ENCODE measurements at places on chromosomes 12 and 14.

- DNase-seq, result no peak
Observed at GRCh38 chr14:35991356-35991755, 165.2 kb downstream of the BRMS1L start.

DNA sequence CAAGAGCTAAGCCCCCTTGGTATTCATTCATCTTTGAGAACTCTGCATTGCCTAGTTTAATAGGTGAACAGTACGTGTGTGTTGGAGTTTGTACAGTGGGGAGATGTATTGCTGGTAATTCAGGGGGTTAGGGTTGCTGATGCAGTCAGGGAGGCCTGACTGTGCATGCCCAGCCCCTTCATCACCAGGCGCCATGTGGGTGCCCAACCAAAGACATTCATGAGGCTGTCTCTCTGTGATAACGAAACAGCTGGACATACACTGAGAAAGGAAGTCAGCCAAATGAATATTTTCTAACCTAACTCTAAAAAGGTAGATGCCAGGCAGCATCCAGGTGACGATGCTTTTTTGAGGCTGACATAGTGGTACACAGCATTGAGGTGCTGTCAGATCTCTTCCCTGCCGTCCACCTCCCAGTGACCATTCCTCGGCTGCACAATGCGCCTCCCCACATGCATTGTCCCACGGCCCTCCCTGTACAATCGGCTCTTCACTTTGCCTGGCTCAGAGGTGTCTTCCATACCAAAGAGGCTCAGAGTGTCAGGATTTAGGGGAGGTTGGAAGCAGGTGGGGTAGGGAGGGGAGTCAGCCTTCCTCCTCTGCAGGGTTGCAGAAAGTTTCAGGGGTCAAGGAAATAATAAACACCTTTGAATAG is 19.0 kb downstream of the EML1 start:
- DNase-seq, result no peak

- DNase-seq, result no peak
Observed at GRCh38 chr12:22230280-22230794, 104.2 kb downstream of the ST8SIA1 start.

- DNase-seq, result no peak
Observed at GRCh38 chr12:116076399-116076798, 201.1 kb downstream of the MED13L start.

DNA sequence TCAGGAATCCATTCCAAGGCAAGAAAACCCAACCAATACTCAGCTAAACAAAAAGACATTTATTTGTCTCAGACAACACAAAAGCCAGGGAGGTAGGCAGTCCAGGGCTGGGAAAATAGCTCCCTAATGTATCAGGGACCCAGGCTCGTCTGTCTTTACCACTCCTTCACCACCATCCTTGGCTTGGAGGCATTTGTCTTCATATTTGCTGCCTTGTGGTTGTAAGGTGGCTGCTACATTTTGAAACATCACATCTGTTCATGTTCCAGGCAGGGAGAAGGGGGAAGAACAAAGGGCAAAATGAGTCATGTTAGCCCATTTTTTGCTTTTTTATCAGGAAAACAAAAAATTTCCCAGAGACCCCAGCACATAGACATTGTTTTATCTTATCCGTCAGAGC is 44.8 kb upstream of the PCED1B start:
- DNase-seq, result no peak

DNA sequence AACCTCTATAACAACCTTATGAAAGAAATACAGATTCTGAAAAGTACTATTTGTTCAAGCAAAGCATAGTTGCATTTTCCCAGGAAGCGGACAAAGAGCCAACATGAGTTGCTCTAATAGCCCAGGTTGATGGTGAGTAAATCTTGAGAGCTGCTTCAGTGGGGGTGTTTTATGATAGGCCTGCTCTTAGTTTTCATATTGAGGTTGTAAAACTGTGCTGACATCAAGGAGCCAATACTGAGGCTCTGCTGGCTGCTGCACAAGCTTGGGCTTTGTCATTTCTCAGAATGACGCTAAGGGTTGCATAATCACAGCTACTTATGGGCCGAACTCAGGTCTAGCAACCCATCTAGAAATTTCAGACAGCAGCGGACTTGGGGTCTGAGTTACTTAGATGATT is 11.5 kb downstream of the TBC1D30 start:
- no peak for DNase-seq

GRCh38 chr14:55388160-55388559 is 23.5 kb downstream of the ATG14 start:
- DNase-seq, result no peak

DNA sequence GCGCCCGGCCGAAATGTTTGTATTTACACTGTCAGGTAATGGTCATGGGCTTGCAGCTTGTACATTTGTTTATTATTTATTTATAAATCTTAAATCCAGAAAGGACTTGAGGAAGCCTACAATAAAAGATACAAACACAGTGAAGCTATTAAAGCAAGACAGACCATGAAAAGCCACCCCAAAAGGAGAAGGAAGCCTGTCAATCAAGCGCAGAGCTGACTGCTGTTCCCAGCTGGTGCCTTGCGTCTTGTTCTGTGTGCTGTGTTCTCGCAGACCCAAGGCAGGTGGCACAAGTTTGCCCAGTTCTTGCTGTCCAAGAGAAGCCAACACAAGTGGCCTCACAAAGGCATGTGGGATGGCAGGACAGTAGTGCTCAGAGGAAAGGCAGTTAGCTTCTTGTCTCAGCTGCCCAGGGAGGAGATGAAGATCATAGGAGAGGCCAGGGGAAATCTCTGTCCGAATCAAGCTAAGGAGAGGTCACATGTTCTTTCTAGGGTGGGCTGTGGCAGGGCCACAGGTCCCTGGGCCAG is 73.2 kb downstream of the SLC25A47 start:
- no peak for DNase-seq

DNA sequence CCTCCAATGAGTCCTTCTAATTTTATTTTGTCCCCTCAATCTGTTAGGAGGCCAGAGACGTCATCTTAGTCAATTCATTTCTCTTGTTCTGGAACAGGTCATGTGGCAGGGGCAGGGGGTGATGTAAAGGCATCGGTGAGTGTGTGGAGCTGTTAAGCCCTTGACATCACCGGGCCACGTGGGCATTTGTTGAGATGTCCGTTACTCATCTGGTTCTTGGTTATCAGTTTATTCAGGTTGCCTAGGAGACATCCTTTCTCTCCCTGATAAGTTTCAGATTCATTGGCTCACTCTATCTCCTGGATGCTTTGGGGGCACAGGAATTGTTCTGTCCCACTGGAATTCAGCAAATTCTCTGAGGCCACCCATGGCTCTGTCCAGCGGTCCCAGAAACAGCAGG is 33.6 kb upstream of the SEL1L start:
- DNase-seq, result no peak

DNA sequence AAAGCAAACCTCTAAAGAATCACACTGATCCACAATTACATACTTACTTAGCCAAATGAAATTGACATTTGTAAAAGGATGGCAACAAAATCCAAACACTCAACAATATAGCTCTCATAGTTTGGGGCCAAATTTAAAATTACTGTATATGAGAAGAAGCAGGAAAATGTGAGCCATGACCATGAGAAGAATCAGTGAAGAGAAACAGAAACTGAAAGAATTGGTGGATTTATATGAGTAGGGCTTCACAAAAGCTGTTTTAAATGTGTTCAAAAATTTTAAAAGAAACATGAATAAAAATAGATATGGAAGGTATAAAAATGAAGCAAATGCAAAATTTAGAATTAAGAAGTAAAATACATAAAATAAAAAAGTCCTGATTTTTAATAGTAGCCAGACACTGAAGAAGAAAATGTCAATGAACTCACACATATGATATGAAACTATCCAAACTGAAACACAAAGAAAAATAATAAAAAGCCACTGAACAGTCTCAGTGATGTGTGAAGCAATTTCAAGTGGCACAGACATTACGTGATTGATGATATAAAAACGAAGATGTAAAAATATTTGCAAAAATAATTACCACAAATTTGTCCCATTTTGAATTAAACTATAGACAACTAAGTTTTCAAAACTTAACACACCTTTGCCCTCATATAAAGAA is 87.9 kb upstream of the MDGA2 start:
- DNase-seq, result no peak

DNA sequence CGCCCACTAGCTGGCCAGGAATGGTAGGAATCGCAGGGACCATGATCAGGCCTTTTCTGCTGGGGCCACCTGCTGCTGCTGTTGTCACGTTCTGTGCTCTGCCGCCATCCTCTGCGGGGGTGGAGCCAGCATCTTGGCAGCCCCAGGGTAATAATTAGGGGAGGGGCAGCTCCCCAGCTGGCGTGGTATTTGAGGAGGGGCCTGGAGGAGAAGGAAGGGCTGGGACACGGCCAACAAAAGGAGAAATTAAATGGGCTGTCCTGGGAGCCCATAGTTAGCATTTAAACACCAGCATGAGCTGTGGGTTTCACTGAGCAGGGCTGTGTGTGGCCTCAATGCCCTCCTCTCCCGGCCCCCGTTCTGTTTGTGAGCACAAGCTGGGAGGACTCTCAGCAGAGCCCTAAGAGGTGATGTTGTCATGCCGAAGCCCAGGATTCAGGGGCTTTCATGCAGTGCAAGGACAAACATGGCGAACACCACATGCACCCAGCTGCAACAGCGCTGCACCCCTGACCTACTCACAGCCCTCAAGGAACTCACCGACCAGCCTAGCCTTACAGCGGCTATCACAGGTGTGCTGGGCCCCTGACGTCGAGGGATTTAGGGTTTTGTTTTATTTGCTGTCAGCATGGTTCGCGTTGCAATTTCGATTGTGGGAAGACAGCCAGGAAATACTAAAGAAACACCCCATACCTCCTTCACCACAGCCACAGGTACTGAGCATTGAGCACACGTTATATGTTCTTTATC is 324.3 kb downstream of the CACNA1C start:
- DNase-seq, result no peak

GRCh38 chr12:109358154-109358869 is 10.6 kb downstream of the MYO1H start:
- no peak for DNase-seq

DNA sequence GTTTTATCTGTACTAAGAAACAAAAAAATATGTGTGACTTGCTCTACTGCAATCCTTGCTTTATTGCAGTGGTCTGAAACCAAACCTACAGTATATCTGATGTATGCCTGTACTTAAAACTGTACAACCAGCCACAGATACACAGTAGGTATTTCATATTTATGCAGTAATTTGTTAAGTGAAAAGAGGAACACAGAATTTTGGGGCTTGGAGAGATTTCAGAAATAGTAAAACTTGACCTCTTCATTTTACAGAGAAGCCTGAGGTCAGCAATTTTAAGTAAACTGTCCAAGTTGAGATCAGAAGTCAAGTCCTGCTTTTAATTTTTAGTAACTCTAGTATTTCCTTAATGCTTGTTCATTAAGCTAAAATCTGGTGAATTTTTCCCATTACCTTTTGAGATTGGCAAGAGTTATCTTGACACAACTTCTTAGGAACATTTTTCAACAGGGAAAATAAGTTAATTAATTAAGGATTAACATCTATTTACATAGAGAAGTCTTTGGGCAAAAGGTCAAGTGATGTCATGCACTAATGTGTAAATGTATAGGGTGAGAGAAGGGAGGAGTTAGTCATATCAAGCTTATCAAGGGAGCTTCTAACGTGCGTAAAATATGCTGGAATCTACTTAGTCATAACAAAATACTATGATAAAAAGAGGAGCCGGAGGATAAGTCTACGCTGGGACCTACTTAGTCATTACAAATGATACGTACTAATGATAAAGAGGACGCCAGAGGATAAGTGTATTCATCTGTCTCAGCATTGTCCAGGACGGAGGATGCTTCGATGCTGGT is 66.0 kb upstream of the GTF2A1 start:
- no peak for DNase-seq

GRCh38 chr14:71117839-71118743 is 210.8 kb downstream of the PCNX1 start:
- DNase-seq, result no peak

DNA sequence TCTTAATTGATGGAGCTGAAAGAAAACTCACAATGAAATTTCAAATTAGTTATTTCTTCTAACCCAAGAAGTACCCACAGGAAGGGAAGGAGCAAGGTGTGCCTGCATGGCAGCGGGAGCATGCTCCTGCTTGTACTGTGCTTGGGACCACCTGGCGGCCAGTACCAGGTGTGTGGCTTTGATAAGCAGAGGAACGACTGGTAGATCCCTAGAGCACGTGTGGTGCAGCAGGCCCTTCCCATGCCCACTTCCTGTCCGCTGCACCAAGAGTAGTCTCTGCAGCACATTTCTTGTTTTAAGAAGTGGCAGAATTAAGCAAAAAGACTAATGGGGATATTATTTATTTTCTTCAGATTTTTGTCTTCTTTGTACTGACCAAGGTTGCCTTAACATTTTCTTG is 122.3 kb upstream of the ATF1 start:
- DNase-seq, result no peak

- DNase-seq, result no peak
Observed at GRCh38 chr14:97058074-97058467, 260.9 kb downstream of the VRK1 start.

- no peak for DNase-seq
Observed at GRCh38 chr14:30876692-30877091, 2.3 kb downstream of the COCH start.

DNA sequence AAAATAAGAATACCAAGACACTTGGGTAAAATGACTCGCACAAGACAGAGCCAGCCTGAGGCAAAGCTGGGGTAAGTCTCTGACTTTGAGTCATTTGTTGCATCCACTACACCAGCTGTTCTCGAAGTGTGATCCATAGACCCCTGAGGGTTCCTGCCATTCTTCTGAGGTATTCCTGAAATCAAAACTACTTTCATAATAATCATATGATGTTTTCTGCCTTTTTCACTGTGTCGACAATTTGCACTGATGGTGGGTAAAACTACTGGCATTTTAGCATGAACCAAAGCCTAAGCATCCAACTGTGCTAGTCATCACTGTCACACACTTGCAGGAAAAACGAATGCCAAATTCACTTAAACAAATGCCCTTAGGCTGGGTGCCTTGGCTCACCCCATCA is 135.5 kb upstream of the FUT8 start:
- no peak for DNase-seq

- no peak for DNase-seq
Observed at GRCh38 chr12:2805143-2805520, 7.3 kb upstream of the ITFG2 start.

DNA sequence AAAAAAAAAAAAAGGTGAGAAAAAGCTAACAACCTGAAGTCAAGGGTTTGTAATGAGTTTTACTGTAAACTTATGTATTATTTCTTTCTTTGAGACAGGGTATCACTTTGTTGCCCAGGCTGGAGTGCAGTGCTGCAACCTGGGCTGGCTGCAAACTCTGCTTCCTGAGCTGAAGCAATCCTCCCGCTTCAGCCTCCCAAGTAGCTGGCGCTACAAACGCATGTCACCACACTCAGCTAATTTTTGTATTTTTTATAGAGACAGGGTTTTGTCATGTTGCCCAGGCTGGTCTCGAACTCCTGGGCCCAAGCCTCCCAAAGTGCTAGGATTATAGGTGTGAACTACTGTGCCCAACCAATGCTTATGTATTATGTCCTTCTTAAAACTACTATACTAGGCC is 9.2 kb downstream of the ATF7 start:
- DNase-seq, result no peak

DNA sequence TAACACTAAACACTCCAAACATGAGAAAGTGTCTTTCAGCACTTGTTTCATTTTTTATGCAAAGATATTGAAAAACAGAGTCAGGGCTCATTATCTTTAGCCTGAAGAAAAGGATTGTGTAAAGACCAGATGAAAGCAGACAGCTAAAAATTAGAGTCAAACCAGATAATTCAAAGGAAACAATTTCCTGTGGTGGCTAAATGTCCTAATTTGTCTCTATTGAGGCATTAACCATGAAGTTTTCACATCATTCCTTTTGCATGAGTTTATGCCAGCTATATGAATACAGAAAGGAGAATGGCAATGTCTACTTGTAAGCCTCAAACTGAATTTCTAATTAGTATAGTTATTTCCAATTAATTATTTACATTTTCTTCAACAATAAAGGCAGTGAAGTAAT is 338.5 kb downstream of the FSCB start:
- no peak for DNase-seq

- no peak for DNase-seq
Observed at GRCh38 chr14:24991288-24991687, 58.7 kb downstream of the STXBP6 start.
